Upper lobe of right lung (tissue), 1 donor: ENCODE measurements at places on chromosomes 11 and 22. TPM values are rescaled to one million over a fixed set of nuclear protein-coding genes. Genes with fewer than 3 reads are reported as not detected.

DNA sequence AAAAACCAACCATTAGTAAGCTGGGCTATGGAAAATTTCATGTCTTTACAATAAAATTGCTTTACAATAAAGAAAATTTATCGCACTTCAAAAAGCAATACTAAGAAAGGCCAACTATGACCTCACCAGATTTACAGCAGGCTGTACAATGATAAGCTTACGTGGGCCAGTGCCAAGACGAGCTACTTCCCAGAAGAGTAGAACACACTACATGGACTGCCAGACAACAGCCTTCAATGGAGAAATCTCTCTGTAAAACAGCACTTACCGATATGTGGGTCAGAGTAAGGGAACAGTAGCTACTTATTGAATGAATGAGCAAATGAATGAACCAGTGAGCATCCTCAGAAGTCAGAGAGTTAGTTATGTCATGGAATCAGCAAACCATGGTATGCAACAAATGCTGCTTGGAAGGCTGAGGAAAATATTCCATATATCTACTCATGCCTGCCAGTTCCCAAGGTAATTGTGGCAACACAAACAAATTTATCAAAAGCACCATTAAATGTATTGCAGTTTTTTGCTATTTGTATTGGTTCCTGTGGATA, 74.4 kb downstream of the SLC36A4 start:
- no peak overlapping the region for H3K4me3 ChIP-seq
- no peaks in the 10 kb centered on the region for H3K36me3 ChIP-seq
- H3K27ac ChIP-seq: no peak overlapping the region
- DNase-seq: no peak
- H3K4me1 ChIP-seq: no peaks in the 10 kb centered on the region

- H3K4me1 ChIP-seq: no peaks in the 10 kb centered on the region
- H3K27me3 ChIP-seq: no peaks in the 10 kb centered on the region
- no peak overlapping the region for H3K4me3 ChIP-seq
- H3K36me3 ChIP-seq: no peaks in the 10 kb centered on the region
These were observed 316.9 kb downstream of the JRKL start for GRCh38 chr11:96706761-96707160.

DNA sequence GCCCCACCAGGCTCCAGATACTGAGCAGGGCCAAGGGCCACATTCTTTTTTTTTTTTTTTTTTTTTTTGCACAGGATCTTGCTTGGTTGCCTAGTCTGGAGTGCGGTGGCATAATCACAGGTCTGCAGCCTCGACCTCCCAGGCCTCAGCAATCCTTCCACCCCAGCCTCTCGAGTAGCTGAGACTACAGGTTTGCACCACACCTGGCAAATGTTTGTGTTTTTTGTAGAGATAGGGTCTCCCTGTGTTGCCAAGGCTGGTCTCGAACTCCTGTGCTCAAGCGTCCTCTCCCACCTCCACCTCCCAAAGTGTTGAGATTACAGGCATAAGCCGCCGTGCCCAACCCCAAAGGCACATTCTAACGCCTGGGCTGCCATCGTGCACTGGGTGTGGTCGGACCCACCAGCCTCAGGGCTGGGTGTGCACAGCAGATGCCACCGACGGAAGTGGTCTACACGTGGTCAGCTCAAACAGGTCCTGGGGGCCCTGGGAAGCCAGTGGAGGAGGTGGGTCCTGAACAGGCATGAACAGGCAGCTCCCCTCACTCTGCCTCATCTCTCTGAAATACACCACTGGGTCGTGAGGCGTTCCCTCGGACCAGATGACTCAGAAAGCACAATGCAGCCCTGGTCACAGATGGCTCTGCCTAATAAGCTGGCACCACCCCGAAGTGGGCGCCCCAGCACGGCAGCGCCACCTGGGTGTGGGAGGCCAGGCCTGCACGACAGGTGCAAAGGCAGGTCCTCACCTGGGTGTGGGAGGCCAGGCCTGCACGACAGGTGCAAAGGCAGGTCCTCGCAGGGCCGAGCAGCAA, 5.1 kb upstream of the B4GALNT4 start:
- peak; percentile 83 for DNase-seq
- no peaks in the 10 kb centered on the region for H3K36me3 ChIP-seq
- no peak overlapping the region for H3K4me3 ChIP-seq

GRCh38 chr11:64753380-64754123, 6.2 kb downstream of the PYGM start:
- no peak overlapping the region for H3K27ac ChIP-seq
- no peaks in the 10 kb centered on the region for H3K27me3 ChIP-seq
- no peaks in the 10 kb centered on the region for H3K36me3 ChIP-seq
- peak; percentile 63 for DNase-seq

DNA sequence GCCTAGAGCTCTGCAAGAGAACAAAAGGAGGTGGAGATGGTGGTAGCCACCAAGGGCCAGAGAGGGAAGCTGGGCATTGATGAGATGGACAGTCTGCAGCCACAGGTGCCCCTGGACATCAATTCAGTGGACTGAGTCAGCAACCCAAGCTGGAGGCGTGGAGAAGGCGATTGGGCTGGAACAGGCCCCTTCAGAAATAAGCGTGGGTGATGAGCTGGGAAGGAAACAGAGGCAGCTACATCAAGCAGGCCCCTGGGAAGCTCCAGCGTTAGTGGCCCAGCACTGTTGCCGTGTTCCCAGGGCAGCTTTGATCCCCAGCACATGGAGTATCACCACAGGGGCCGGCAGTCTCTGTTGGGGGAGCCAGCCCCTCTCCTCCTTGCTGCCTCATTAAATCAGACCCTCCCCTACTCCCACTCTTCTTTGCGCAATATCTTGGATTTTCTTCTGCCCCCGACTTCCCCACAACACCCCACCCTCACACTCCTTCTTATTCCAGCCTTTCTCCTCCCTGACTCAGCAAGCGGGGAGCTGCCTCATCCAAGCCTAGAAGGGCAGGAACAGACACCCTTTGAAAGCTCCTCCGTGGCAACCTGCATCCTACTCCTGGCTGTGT, 31.7 kb upstream of the OAF start:
- no peaks in the 10 kb centered on the region for H3K4me1 ChIP-seq
- H3K4me3 ChIP-seq: no peak overlapping the region
- H3K27ac ChIP-seq: no peak overlapping the region
- no peaks in the 10 kb centered on the region for H3K27me3 ChIP-seq
- no peaks in the 10 kb centered on the region for H3K36me3 ChIP-seq
- DNase-seq: peak; percentile 13

KRTAP5-8 gene
- not detected for total RNA-seq

CNGA4 gene
- total RNA-seq: not detected

- H3K4me3 ChIP-seq: no peak overlapping the region
- no peak for DNase-seq
- H3K27ac ChIP-seq: no peak overlapping the region
- peaks cover 21% of the 10 kb centered on the region for H3K4me1 ChIP-seq
- H3K36me3 ChIP-seq: peaks cover 21% of the 10 kb centered on the region
- no peaks in the 10 kb centered on the region for H3K27me3 ChIP-seq
These were observed 10.2 kb downstream of the ATL3 start for GRCh38 chr11:63660972-63661371.

PTPN5 gene
- 0.81 TPM for total RNA-seq

CARD10 gene
- 17.0 TPM for total RNA-seq
